ENCODE measurements at places on chromosomes 3 and 15.

DNA sequence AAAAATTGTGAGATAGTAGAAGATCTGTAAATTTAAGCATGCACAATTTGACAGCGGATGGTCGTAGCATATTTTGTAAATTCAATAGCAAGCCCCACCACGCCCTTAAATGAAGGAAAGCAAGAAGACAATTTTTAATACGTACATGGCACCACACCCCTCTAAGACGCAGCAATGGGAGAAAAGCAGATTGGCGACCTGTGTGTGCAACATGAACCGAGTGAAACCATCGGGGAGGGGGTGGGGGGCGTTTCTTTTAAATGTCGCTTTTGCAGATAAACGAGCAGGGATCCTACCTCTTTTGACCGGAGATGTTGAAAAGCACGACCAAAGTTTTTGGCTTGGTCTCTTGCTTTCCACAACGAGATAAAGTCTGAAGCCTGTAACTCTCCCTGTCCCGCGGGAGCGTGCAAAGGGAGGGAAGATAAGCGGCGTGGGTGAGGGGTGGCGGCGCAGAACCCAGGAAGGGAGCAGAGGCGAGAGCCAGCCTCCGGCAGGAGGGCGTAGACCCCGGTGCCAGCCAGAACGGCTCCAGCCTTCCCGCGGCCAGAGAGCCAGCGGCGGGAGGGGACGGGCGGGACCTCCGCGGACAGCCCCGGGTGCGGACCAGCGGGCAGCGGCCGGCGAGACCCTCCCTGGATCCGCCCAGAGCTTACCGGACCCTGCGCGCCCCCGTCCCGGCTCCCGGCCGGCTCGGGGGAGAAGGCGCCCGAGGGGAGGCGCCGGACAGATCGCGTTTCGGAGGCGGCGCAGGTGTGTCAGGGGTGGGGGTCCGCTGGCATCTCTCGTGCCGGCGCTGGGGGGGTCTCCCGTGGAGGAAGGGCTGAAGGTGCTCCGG lies at the start of gene CHL1:
TSS of gene CHL1 (plus strand) at position 453 of the 838 bp plus-strand sequence. CDS start 123,014 bp downstream, outside the sequence.
- DNase-seq, result no peak

- DNase-seq, result no peak
Observed at GRCh38 chr3:154952553-154952952, 127.6 kb upstream of the MME start.

DNA sequence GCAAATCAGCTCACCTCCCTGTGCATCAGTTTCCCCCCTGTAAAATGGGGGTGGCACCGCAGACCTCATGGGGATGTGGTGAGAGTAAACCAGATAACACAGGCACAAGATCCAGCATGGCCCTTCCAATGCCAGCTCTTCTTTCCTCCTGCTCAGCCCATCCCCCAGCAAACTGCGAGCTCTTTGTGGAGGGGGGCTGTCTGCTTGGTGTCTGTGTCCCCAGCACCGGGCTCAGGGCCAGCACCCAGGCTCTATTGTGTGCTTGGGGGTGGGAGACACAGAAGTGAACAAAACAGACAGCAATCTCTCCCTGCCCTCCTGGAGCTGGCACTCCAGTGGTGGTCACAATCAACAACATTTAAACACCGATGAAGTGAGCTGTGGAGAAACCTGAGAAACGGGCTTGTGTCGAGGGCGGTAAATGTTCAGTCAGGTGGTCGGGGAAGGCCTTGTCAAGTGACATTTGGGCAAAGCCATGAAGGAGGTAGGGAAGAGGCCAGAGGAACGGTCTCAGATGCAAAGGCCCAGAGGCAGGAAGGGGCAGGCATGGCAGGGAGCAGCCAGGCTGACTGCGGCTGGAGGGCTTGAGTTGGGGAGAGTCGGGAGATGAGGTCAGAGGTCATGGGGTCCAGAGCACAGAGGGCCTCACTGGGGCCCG lies 28.4 kb downstream of the GRIP2 start:
- DNase-seq, result no peak

- no peak for DNase-seq
Observed at GRCh38 chr3:39228496-39228895, 36.1 kb upstream of the XIRP1 start.

- DNase-seq, result peak; percentile 78
Observed at GRCh38 chr15:68184616-68185480, 20.3 kb downstream of the CALML4 start.

- no peak for DNase-seq
Observed at GRCh38 chr3:128933922-128934253, 54.5 kb downstream of the ACAD9 start.

DNA sequence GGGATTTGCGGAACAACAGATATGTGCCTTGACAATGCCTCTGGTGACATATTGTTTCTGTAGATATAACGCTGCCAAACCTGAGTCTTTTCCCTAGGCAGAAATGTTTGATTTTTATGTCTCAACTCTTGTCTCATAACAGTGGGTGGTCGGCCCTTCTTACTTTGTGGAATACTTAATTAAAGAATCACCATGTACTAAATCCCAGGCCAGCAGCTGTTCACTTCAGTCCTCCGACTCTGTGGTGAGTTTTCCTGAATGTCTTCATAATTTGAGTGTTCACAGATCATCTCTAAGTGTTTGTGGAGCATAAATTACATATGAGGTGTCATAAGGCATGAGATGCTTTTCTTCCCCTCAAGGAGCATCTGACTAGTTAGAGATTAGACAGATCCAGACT lies 5.9 kb downstream of the FETUB start:
- DNase-seq, result peak; percentile 15

DNA sequence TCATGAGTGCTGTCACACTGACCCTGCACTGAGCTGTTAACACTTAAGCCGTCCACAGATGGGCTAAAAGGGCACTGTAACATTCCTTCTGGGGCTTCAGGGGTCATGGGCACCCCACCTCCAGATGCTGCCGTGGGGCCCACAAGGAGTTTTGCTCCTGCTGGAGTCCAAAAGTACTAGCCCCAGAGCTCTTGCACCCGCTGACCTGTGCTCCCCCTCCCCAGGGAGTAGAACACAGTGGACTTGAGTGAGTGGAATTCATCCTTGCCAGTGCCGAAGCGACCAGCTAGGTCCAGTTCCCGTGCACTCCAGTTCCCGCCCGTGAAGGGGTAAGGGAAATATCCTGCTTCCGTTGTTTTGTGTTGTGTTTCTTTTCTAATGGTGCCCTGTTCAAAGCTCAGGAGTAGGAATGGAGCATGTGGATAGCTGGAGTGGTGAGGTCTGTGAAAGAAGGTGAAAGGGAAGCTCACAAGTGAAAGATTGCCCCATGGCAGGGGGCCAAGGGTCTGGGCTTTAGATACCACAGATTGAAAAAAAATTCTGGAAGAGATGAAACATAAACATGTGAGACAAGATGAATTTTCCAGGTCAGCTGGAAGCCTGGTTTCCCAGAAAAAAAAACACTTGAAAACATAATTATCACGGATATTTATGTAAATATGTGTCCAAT lies 36.6 kb downstream of the SLCO2A1 start:
- DNase-seq, result no peak

GRCh38 chr3:118541796-118542195 lies 492.9 kb downstream of the IGSF11 start:
- no peak for DNase-seq

- DNase-seq, result no peak
Observed at GRCh38 chr3:194801461-194802432, 116.1 kb downstream of the FAM43A start.

DNA sequence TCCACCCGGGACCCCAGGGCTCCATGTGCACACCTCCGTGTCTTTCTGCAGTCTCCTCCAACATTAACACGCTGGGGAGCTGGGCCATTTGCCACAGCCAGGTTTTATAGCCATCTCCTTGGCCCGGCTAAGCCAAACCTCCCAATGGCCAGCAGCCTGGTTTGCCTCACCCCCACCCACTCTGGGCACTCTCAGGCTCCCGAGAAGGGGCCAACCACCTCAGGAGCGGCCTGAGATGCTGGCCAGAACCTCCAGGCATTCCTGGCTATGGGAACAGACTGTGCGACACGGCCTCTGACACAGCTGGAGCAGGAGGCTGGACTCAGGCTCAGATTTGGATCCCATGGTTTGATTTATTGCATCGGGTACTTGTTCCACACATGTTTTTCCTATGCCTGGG lies 289.7 kb downstream of the RPLP1 start:
- no peak for DNase-seq

DNA sequence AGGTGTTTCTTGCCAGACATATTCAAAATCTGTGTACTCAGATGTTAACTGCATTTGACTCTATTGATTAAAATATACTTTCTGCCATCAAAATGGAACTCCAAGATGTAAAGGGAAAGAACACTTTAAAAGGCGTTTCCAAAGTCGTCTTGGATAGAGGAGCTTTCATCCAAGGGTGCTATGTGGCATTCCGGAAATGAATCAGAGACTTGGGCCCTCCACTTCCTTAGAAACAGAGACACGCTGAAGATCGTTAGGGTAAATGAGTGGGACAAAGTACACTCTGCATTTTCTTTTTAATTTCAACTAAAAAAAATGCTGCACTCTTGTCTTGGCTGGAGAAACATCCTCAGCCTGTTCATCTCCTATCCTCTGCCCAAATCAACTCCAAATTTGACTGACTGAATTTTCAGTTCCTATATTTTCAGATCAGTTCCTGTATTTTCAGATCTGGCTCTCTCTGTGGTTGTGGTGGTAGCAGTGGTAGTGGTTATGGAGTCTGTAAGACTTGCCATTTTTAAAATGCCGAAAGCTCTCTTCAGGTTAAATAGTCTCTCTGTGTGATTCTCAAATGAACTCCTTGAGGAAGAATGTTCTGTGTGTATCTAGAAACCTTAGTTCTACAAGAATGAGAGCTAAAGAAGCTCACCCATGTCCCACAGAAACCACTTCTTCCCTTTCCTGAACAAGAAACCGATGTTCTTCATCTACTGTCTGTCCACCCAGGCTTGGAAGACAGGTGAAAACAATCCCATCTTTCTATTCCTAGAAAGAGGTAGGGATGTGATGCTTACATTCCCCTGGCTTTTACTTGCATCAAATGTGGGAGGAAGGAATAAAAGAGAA lies 156.8 kb upstream of the ICE2 start:
- DNase-seq, result peak; percentile 51

GRCh38 chr3:46127503-46127902 lies 80.6 kb downstream of the CCR1 start:
- DNase-seq, result peak; percentile 68

GRCh38 chr3:38313695-38314094 lies 31.6 kb downstream of the SLC22A14 start:
- peak; percentile 31 for DNase-seq

DNA sequence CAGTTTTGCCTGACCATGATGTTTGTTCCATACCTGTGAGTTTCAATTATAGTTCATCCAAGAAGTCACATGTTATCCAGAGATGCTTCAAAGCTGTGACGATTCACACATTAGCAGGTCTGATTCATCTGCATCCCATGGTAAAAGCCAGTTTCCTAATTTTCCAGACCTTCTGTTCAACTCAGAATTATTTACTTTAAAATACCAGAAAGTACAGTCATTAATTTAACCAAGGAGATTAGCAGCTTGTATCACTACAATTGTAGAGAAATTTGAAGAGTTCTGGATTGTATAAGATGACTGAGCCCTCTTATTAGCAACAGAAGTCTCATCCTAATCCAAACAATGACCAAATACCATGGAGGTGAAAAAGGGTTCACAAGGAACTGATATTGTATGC lies 76.1 kb upstream of the THBS1 start:
- no peak for DNase-seq

- no peak for DNase-seq
Observed at GRCh38 chr3:99721633-99722007, 83.2 kb downstream of the COL8A1 start.

GRCh38 chr3:10391391-10391790 lies 70.5 kb upstream of the SEC13 start:
- DNase-seq, result no peak

DNA sequence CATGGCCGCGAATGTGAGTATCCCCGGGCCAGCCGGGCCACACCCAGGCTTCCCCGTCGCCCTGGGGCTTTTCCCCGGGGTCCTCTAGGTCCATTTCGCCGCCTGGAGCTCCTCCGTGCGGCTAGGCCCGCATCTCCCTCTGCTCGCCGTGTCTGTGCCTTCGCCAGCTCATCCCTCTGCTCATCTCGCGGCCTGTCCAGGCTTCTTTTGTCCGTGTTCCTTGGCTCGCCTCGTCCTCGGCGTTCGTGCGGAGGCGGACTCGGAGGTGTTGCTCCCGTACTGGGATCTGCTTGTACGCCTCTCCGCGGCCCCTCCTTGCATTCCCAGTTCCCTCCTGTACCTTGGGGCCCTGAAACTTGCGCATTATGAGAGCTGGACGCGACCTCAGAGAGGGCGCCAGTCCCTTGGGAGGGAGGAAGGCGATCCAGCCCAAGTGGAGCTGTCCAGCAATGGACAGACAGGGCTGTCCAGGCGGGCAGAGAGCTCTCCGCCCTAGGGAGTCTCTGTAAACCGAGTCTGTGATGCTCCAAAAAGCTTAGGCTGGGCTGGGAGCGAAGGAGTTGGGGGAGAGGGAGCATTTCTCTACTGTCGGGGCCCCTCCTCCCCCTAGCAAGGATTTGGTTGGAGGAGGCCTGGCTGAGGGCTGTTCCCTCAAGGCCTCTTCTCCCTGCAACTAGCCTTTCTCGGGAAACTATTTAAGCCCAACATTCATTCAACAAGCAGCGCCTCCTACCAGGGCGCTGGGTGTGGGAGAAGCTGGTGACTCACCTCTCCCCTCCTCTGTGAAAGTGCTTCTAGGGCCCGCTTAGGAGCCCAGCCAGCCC lies 553 bp downstream of the TMEM43 start:
- DNase-seq, result peak; percentile 90

GRCh38 chr15:63212050-63213004 lies 22.9 kb downstream of the RAB8B start:
- DNase-seq, result peak; percentile 94

GRCh38 chr3:10374311-10374710 lies 53.4 kb upstream of the SEC13 start:
- no peak for DNase-seq

DNA sequence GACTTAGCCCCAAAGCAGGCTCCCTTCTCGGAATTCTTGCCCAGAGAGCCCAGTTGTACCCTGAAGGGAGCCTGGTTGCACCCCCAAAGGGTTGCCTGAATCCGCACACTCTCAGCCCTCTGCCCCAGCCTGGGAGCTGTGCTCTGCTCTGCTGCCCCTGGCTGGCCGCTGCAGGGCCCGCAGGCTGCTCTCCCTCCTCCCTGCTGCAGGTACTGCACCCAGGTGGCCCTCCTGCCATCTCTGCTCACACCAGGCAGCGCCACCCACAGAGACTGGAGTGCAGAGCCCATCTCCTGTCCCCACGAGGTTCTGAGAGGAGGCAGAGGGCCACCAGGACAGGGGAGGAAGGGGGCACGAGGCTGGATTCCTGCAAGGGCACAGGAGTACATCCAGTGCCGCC lies 134.2 kb upstream of the NSMCE3 start:
- DNase-seq, result no peak

DNA sequence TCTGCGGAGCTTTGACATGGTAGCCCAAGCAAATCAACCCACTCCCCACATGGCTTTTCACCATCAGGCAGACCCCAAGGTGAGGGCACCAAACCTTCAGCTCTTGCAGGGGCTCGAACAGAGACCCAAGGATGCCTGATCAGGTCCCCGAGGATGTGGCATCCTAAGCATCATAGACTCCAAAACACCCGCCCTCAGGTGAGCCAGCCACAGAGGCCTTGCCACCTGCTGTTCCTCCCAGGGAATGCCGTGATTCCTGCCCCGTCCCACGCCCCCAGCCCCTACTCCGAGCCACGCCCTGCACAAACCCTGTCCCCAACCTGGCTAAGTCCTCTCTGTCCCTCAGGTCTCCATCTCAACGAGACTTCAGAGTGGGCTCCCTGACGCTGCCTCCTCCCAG lies 34.7 kb upstream of the SLC41A3 start:
- DNase-seq, result no peak

- no peak for DNase-seq
Observed at GRCh38 chr15:48541341-48542278, 103.9 kb downstream of the FBN1 start.
